ENCODE measurements at places on chromosomes 13 and 19. TPM values are rescaled to one million over a fixed set of nuclear protein-coding genes. Genes with fewer than 3 reads are reported as not detected.

CEACAM7 gene
- 3,639 TPM for total RNA-seq

APLP1 gene
- 13.2 TPM for total RNA-seq

ZNF667 gene
- total RNA-seq: 0.41 TPM

DNA sequence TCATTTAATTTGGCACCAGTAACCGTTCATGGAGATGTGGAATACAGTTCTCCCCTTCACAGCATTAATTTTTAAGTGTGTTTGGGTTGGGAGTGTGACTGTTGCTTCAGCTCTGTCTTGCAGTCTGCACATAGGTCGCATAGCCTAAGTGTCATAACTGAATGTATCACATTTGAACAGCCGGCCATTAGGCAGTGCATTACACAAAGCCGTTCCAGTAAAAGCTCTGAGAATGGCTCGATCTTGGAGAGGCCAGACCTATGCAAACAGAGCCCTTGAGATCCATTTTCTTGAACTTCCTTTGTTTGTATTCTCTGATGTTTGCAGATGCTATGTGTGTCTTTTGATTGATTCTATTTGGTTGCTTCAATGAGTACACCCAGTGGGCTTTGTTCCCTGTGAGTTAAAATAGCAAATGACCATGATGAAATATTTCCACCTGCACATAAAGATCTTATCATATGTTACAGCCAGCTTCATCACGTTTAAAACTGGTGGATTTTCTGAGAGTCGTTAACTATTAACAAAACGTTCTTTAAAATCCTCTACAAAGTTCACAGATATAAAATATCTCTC, 1104.9 kb upstream of the SLC10A2 start:
- DNase-seq: no peak

HPN gene
- 0.54 TPM for total RNA-seq

DNA sequence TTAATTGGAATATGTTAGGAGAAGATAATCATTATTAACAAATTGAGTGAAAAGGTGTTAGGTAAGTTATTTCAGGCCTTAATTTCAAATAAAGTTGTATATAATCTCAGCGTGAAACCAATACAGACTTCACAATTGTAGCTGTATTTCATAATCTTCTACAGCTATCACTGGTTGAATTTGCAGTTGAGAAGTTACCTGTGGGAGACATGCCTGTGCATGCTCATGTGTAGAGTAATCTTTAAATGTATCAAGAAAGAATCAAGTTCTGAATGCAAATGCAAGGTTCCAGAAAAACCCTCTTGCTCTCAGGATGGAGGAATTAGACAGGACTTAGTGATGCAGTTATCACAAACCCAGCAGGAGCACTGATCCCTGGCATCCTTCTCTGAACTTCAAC, 938.4 kb upstream of the SLC10A2 start:
- DNase-seq: no peak

DNA sequence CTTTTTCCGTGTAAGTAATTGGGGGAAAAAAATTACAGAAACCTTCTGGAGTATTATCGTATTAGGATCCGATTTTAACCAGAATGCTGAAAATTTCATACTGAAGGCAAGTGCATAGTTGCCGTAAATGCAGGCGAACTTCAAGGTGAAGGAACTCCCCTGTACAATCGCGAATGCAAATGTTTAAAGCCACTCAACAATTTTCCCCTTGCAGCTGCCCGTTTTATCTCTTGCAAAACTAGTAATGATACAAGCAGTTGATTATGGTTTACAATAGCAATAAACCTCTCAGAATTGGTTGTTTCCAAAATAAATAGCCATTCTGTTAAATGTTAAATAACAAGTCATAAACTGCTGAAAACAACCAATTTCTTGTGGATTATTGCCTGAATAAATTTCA, 105.7 kb downstream of the DNAJC15 start:
- no peak for DNase-seq

NKG7 gene
- total RNA-seq: 4.3 TPM

- no peak for DNase-seq
These were observed 147.7 kb downstream of the TM9SF2 start for GRCh38 chr13:99648927-99649326.

TTC9B gene
- 2.0 TPM for total RNA-seq

ZNF835 gene
- 0.72 TPM for total RNA-seq

FFAR1 gene
- total RNA-seq: not detected

ONECUT3 gene
- not detected for total RNA-seq

DNA sequence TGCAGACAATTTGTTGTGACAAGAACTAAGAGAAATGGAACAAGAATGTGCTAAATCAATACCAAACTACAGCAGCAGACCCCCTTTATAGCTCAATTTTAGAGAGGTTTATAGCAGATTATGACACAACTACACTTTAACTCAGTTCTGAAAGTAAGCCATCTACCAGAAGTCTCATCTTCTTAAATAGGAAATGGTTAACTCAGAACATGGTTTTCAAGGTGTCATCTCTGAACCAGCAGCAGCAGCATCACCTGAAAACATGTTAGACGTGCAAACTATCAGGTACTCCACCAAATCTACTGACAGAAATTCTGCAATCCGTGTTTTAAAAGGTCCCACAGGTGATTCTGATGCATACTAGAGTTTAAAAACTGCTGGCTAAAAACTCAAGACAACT, 6.8 kb downstream of the LHFPL6 start:
- no peak for DNase-seq

- DNase-seq: no peak
These were observed 19.0 kb downstream of the CCDC8 start for GRCh38 chr19:46394402-46394797.

PRR20B gene
- total RNA-seq: not detected

Measured in mucosa of descending colon (tissue), 3 donors.